ENCODE measurements at places on chromosomes 16 and 17.

DNA sequence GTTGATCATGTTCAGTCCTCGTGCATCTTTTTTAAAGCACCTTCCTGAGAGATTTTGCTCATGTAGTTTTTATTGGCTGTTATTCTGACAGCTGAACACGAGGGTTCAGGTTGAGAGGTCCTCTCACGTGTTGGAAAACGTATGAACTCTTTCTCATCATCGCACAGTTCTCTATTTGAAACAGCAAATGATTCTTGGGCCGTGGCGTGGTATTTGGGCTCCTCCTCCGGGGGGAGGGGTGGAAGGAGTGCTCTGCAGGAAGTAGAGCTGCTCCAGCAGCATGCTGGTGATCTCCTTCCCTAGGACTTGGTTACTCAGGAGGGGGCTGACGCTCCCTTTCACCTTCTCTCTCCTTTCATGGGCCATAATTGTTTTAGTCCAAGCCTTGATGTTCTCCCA is 70.4 kb downstream of the KSR1 start:
- DNase-seq = peak; percentile 58

- DNase-seq = no peak
Observed at GRCh38 chr16:77014441-77014840, 176.5 kb upstream of the MON1B start.

- DNase-seq = no peak
Observed at GRCh38 chr16:23052221-23052620, 97.0 kb downstream of the USP31 start.

- peak; percentile 82 for DNase-seq
Observed at GRCh38 chr17:81345228-81346089, 49.8 kb upstream of the BAHCC1 start.

GRCh38 chr17:40062329-40063186 is at the start of gene THRA:
THRA (plus strand) TSS chr17:40062965; CDS start chr17:40074489, 11,524 bp downstream.
- DNase-seq = peak; percentile 53

DNA sequence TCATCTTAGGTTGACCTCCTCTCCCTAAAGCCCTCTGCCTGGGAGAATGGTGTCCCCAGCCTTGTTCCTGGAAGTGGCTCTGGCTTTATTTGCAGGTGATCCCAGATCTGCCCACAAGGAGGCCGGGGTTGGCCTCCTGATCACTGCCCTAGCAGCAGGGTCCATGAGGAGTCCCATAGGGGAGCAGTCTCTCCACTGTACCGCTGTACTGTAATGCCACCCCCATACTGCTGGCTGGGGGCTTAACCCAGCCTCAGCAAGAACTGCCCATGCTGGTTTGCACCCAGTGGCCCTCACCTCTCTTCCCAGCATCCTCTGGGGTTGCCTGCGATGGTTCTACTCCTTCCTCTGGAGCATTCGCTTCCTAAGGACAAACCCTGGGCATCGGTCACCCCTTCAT is 39.1 kb downstream of the PSME3IP1 start:
- DNase-seq = no peak

GRCh38 chr16:986411-986810 is 4.8 kb downstream of the SOX8 start:
- DNase-seq = no peak

DNA sequence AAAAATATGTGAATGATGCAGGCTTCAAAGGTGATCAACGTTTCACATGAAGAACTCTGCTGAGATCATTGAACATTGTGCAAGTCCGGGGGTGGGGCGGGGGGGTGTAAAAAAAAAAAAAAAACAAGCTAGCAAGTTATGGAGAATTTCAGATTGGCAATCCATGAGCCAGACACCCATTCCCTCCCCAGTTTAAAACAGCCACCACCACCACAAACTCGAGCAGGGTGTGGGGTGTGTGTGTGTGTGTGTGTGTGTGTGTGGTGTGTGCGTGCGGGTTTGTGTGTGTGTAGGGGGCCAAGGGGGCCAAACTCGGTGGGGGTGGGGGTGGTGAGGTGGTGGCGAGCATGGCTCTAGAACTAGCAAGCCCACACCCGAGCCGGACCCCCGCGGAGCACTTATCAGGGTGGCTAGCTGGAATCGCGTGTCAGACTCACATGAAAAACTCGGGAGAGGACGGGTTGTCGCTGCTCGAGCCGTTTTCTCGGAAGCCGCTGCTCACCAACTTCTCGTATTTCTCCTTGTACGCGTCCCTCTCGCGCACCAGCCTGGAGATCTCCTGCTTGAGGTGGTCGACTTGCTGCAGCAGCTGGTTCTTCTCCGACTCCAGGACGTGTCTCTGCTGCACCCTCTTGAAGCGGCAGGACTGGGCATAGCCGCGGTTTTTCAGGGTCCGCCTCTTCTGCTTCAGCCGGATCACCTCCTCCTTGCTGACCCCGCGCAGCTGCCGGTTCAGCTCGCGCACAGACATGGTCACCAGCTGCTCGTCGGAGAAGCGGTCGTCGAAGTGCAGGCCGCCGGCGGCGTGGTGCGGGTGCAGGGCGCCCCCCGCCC is 2.0 kb downstream of the MAF start:
- DNase-seq = peak; percentile 56
